Activated T-cell treated with anti-CD3 and anti-CD28 coated beads, Interleukin-2, amount 50 U/mL, for 72 hours (primary cell): ENCODE measurements at places on chromosomes 6 and 20. TPM values are rescaled to one million over a fixed set of nuclear protein-coding genes. Genes with fewer than 3 reads are reported as not detected.

DNA sequence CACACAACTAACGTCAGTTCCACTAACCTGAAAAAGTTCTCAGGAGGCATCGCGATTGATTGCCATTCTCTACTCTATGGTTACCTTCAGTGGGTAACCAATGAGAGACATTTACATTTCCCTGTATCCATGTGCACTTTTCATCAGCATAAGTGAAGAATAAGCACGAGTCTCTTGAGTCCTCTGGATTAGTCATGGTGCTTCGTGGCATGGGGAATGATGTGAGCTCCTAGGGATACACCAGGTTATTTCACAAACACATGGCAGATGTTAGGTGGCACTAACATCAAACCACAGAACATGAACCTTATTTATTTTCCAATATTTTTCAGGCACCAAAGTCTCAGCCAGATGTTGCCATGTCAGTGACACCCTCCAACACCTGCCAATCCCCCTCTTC lies 64.0 kb downstream of the FYN start:
- H3K4me1 ChIP-seq, result peaks cover 100% of the 10 kb centered on the region
- DNase-seq, result no peak
- no peaks in the 10 kb centered on the region for H3K27me3 ChIP-seq
- peak overlapping the region; percentile 59 for H3K27ac ChIP-seq
- H3K36me3 ChIP-seq, result peaks cover 5% of the 10 kb centered on the region
- no peak overlapping the region for H3K4me3 ChIP-seq

GRCh38 chr20:10502098-10502526 lies 67.0 kb downstream of the SLX4IP start:
- DNase-seq, result peak; percentile 16
- no peaks in the 10 kb centered on the region for H3K36me3 ChIP-seq
- H3K27me3 ChIP-seq, result no peaks in the 10 kb centered on the region
- peak overlapping the region; percentile 84 for H3K27ac ChIP-seq
- peak overlapping the region; percentile 88 for H3K4me3 ChIP-seq

DNA sequence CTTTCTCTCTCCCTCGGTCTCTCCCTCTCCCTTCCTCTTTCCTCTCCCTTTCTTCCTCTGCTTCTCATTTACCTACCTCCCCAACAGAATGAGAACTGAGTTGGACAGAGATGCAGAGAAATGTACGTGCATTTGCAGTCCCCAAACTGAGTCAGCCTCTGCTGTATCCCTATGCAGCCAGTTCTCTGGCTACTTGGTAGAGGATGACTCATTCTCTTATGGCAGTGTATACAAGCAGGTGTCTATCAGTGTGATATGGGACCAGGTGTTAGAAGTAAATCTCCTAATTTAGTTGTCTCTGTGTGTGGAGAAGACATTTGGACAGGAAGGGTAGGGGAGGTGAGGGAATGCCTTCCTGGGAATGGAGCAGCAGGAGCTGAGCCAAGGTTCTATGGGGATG lies 470.8 kb downstream of the CD109 start:
- no peaks in the 10 kb centered on the region for H3K27me3 ChIP-seq
- H3K4me3 ChIP-seq, result no peak overlapping the region
- no peak for DNase-seq
- H3K4me1 ChIP-seq, result no peaks in the 10 kb centered on the region
- no peaks in the 10 kb centered on the region for H3K36me3 ChIP-seq

The OR2J2 gene
- total RNA-seq, result not detected

The PAX1 gene
- not detected for total RNA-seq

DNA sequence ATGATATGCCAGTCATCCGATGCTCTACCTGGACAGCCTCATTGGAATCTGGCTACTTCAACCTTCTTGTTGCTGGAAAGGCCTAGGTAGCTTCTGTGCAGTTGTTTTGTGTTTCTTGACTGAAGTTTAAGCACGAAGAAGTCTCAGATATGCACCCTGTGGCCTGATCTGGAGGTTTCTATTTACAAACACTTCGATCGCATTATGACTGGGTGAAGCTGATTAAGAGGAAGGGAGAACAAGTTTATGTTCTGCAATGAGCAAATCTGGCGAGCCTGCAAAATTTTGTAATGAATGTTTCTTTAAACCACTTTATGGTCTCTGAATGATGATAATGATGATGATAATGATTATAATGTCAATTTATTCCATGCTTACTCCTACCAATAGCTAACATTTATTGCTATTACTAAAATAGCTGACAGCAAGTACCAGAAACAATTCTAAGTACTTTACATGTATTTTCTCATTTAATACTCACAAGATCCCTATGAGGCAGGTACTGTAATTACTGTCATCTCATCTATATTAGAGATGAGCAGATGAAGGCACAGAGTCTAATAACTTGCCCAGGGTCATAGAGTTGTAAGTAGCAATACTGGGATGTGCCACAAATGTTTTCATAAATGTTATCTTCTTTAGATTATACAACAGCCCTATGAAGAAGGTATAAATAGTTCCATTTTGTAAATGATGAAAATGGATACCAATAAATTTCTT lies 126.1 kb upstream of the UST start:
- peaks cover 10% of the 10 kb centered on the region for H3K4me1 ChIP-seq
- DNase-seq, result peak; percentile 46
- H3K27ac ChIP-seq, result no peak overlapping the region
- no peaks in the 10 kb centered on the region for H3K36me3 ChIP-seq
- peaks cover 33% of the 10 kb centered on the region for H3K27me3 ChIP-seq
